ENCODE measurements at places on chromosomes 3 and 15.

GRCh38 chr3:39290255-39290654, 10.4 kb upstream of the CX3CR1 start:
- DNase-seq: peak; percentile 65
- H3K27ac ChIP-seq: no peak overlapping the region
- no peaks in the 10 kb centered on the region for H3K27me3 ChIP-seq
- H3K4me1 ChIP-seq: no peaks in the 10 kb centered on the region

DNA sequence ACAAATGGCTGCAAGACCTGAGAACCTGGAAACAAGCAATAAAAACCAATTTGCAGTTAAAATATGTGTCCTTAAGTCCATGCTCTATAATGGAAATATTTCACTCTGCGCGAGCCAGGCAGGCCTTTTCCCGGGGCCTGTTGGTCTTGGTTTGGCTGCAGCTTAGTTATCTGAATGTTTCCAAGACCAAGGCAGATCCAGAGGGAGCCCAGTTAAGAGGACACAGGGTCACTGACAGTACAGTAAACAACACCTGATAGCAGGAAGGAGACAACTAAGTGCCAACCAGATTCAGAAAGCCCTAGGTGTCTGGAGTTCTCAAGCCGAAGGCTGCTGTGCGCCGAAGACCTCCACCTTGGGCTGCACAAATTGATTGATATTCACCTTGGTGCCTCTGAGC, 32.8 kb downstream of the THSD4 start:
- DNase-seq: no peak
- no peak overlapping the region for H3K27ac ChIP-seq
- H3K36me3 ChIP-seq: no peaks in the 10 kb centered on the region
- H3K27me3 ChIP-seq: no peaks in the 10 kb centered on the region

GRCh38 chr3:16174389-16174788, at the start of gene GALNT15:
Gene GALNT15 (plus strand): TSS chr3:16174680. CDS start chr3:16175152, 472 bp downstream.
- peaks cover 45% of the 10 kb centered on the region for H3K4me1 ChIP-seq
- H3K27me3 ChIP-seq: no peaks in the 10 kb centered on the region
- DNase-seq: peak; percentile 97
- peak within 1 kb of the TSS; percentile 50 for H3K4me3 ChIP-seq
- peak within 1 kb of the TSS; percentile 88 for H3K27ac ChIP-seq

- no peaks in the 10 kb centered on the region for H3K27me3 ChIP-seq
- peaks cover 3% of the 10 kb centered on the region for H3K4me1 ChIP-seq
- H3K4me3 ChIP-seq: no peak overlapping the region
- no peak overlapping the region for H3K27ac ChIP-seq
- H3K36me3 ChIP-seq: no peaks in the 10 kb centered on the region
Observed at GRCh38 chr3:58651276-58651675, 15.3 kb downstream of the FAM3D start.

- H3K4me3 ChIP-seq: no peak overlapping the region
- peak overlapping the region; percentile 73 for H3K27ac ChIP-seq
- peaks cover 34% of the 10 kb centered on the region for H3K4me1 ChIP-seq
- H3K36me3 ChIP-seq: peaks cover 5% of the 10 kb centered on the region
- no peaks in the 10 kb centered on the region for H3K27me3 ChIP-seq
Observed at GRCh38 chr15:66862940-66863335, 160.9 kb downstream of the SMAD6 start.
